Lung (tissue), 17 donors: ENCODE measurements at places on chromosomes 4 and X. TPM values are rescaled to one million over a fixed set of nuclear protein-coding genes. Genes with fewer than 3 reads are reported as not detected.

The ALAS2 gene
- 111 TPM for total RNA-seq

The SSX2 gene
- total RNA-seq = not detected

The GUCY1A1 gene
- total RNA-seq = 48.9 TPM

The MED28 gene
- total RNA-seq = 45.9 TPM

The DMD gene
- total RNA-seq = 15.9 TPM

The HMX1 gene
- total RNA-seq = not detected

The PPP2R3B gene
- total RNA-seq = 12.3 TPM

The COX7B2 gene
- not detected for total RNA-seq

The CFAP99 gene
- total RNA-seq = 12.1 TPM

The GPRIN3 gene
- total RNA-seq = 14.4 TPM

The MCF2 gene
- 0.14 TPM for total RNA-seq

The ARHGEF38 gene
- total RNA-seq = 55.0 TPM

The GYPE gene
- 7.0 TPM for total RNA-seq

The KIF4A gene
- total RNA-seq = 0.61 TPM

The FAM9C gene
- total RNA-seq = 0.09 TPM

The CT45A10 gene
- total RNA-seq = not detected

The AP1AR gene
- total RNA-seq = 22.4 TPM

The TSPAN7 gene
- 52.4 TPM for total RNA-seq

The GAGE12J gene
- not detected for total RNA-seq

The HTN1 gene
- total RNA-seq = not detected

The MEPE gene
- not detected for total RNA-seq

The DNASE1L1 gene
- 41.0 TPM for total RNA-seq

The AFAP1 gene
- total RNA-seq = 17.4 TPM

The XG gene
- total RNA-seq = 0.55 TPM

The TMSB15C gene
- 0.86 TPM for total RNA-seq

The FAM9B gene
- total RNA-seq = not detected

The LAMTOR3 gene
- total RNA-seq = 44.5 TPM

The IQSEC2 gene
- 10.3 TPM for total RNA-seq

The TLR10 gene
- total RNA-seq = 4.4 TPM

The FAM149A gene
- 14.4 TPM for total RNA-seq

The PDGFRA gene
- 79.2 TPM for total RNA-seq

The ERAS gene
- not detected for total RNA-seq

The TEX11 gene
- not detected for total RNA-seq

The NR0B1 gene
- not detected for total RNA-seq

The DKC1 gene
- total RNA-seq = 34.1 TPM

The SULT1E1 gene
- 3.2 TPM for total RNA-seq

The GABRE gene
- 44.5 TPM for total RNA-seq

The CTAG1A gene
- not detected for total RNA-seq

The GK2 gene
- total RNA-seq = not detected

The GYPB gene
- 16.7 TPM for total RNA-seq

The METTL14 gene
- total RNA-seq = 39.4 TPM
